A549 (cell line): ENCODE measurements at places on chromosomes 3 and 15.

DNA sequence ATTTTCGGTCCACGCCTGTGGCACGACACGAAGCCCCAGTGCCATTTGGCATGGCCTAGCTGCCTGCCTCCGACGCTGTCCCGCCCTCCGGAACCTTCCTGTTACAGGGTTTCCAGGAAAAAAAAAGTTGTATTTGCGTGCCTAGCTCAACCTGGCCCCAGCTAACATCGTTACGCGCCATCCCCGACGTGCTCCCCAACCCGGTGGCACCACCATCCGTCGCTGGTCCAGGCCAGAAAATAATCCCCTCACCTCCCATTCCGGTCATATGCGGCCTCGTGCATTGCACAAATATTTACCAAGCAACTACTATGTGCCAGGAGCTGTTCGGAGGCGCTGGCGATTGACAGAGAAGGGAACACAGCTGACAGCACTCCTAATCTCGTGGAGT lies 1.4 kb upstream of the CYP1A1 start:
- DNase-seq = no peak

- no peak for DNase-seq
Measured at GRCh38 chr3:178036451-178037144, 499.6 kb upstream of the KCNMB2 start.

GRCh38 chr3:32431481-32431880 lies 39.8 kb downstream of the CMTM7 start:
- DNase-seq = no peak

- no peak for DNase-seq
Measured at GRCh38 chr3:146903927-146904326, 298.8 kb upstream of the PLSCR5 start.

DNA sequence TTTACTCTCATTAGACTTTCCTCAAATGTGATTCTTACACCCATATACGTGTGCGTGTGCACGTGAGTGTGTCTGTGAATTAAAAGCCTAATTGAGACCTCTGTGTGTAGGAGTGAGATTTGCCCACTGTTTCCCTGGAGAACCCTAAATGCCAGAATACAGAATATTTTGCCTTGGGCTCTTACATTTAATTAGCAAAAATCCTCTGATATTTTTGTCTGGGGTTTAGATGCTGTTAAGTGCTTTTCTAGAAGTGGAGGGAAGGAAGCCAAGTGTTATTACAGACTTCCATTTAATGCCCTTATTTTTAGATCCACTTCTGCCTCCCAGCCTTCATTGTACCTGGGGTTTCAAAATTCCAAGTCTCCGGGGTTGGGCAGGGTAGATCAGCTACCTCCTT lies 17.8 kb downstream of the ZNF35 start:
- DNase-seq = no peak

GRCh38 chr3:186621894-186622650 lies 9.2 kb downstream of the AHSG start:
- DNase-seq = no peak

- no peak for DNase-seq
Measured at GRCh38 chr15:95131131-95131556, 899.8 kb downstream of the MCTP2 start.

- DNase-seq = peak; percentile 51
Measured at GRCh38 chr3:13419505-13420044, 547 bp downstream of the NUP210 start.

GRCh38 chr3:174957551-174958001 lies 98.4 kb downstream of the NAALADL2 start:
- no peak for DNase-seq

- DNase-seq = no peak
Measured at GRCh38 chr15:31214864-31215489, 111.7 kb upstream of the KLF13 start.

DNA sequence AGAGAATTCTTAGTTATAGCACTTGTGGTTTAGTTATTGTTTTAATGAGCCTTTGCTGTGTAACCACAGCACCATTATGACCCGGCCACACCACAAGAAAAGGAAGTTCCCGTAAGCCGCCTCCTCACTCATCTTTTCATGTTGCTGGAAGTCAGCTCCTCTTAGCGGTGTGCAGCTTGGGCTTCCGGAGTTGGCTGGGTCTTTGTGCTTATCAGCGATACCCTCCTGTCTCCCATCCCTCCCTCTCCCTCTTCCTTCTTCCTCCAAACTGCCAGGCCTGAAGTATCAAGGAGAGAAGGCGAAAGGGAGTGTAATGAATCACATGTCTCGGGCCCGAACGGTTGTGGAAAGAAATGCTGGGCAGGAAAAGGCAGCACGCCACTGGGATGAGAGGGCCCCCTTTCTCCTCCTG lies 353.5 kb downstream of the MCTP2 start:
- DNase-seq = no peak

DNA sequence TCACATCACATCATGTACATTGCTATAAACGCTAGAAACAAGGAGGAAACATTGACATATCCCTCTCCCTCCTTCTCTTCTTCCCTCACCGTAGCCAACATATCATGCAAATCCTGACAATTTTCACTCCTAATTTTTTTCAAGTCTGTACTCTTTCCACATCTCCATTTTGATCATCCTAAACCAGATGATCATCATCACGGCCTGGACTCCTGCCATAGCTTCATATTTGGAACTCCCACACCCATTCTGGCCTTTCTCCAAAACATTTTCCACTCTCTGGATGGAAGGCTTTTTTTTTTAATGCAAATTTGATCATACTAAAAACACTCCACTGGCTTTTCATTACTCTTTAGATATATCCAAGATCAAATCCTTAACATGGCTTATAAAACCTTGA lies 248.0 kb upstream of the CNTN3 start:
- no peak for DNase-seq

- peak; percentile 17 for DNase-seq
Measured at GRCh38 chr3:155572085-155572484, 172.8 kb downstream of the PLCH1 start.

DNA sequence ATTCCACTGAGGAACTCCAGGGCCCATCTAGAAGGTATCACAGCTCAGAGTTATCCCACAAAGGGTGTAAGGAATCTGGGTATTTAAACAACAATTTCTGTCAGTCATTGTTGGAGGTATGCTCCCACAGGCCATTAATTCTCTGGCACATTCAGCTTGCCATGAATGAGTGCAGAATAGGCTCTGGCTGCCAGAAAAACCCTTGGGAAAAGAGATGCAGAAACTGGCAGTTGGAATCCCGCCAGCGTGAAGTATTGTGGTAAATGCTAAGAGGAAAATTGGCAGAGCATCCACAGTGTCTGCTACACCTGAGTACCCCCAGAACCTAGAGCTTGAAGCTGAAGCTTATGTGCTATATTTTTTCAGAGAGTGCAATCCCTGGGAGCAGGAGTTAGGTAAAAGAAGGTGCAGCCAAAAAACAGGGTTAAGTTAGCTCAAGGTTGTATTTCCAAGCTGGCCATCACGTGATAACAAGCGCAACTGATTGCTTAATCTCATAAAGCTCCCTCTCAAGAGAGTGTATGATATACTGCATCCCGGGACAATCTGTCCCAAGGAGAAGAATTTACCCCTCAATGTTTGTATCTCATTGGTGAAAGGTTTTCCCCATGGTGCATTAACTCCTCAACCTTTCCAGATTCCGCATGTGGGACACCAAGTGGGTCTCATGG lies 94.2 kb upstream of the ACP3 start:
- no peak for DNase-seq

- no peak for DNase-seq
Measured at GRCh38 chr15:99250001-99250400, 620 bp upstream of the TTC23 start.

- DNase-seq = peak; percentile 35
Measured at GRCh38 chr15:85142312-85142711, 160.7 kb downstream of the PDE8A start.

DNA sequence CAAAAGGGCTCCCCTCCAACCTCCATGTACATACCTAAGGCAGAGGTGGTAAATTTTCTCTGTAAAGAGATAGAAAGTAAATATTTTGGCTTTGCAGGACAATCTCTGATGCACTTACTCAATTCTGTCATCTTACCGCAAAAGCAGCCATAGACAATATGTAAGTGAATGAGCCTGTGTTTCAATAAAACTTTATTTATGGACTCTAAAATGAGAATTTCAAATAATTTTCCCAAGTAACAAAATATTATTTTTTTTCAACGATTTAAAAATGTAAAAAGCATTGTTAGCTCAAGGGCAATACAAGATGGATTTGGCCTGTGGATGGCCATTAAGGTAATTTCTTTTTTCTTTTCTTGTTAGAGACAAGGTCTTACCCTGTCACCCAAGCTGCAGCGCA lies 44.7 kb downstream of the SHQ1 start:
- DNase-seq = no peak

DNA sequence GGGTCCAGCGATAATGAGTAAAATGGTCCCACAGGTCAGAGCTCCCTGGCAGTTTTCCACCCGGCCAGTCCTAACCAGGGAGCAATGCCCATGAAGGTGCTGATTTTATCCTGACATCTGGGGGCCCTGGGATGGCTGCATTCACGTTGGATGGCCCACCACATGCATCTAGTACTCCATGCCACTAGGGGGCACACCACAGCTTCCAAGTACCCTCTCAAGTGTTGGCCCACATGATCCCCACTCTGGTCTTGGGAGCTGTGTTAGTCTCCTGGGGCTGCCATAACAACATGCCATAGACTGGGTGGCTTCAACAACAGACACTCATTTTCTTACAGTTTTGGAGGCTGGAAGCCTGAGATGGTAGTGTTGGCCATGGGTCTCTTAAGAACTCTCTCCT lies 225.5 kb downstream of the SLCO3A1 start:
- DNase-seq = peak; percentile 66

DNA sequence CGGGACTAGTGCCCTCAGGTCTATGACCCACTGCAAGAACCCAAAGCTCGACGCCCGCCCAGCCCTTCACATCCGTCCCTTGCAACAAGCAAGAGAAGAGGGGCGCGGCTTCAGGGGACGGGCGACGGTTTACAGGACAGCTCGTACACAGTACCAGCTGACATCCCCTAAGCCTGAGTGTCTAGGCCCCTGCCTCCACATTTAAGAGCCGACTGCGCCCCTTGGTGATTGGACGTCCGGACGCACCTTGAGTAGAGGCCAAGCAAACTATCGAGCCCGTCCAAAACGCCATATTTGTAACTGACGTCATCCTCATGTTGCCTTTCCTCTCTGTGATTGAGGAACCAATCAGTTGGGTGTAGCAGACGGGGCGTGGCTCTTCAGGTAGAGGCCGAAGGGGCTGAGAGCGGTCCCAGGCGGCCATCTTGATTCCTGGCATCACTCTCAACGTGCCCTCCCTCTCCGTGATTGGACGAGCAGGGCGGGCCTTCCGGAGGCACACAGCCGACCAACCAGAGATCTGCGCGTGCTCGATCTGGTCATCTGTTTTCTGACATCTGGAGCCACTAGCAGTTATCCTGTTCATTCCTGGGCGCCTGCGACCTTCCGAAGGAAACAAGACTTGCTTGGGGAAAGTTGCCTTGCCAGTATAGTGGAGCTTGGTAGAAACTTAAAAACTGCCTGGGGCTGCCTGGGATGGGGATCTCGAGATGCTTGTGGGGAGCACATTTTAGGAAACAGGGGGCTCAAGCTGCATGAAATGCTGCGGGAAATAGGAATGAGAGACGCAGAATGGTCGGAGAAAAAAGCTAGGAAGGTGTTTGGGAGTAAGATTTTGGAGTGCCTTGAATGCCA lies 4.0 kb upstream of the RPL14 start:
- peak; percentile 96 for DNase-seq

- DNase-seq = no peak
Measured at GRCh38 chr3:104437891-104438290, 928.8 kb upstream of the ALCAM start.

DNA sequence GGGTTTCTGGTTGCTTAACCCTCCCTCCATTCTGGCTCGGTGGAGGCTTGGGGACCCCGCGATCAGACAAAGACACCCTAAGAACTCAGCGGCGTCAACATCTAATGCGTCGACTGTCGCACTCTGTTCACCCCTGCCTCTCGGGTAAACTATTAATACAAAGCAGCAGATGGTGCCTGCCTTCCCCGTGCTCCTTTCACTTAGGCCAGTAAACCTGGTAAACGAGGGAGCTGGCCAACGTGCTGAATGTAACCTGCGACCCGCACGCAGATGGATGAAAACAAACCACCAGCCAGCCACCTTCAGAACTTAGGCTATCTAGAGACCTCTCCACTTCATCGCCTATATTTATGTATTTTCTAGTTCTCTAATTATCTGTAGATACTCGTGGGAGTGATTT lies 848 bp upstream of the CADPS start:
- peak; percentile 1 for DNase-seq

DNA sequence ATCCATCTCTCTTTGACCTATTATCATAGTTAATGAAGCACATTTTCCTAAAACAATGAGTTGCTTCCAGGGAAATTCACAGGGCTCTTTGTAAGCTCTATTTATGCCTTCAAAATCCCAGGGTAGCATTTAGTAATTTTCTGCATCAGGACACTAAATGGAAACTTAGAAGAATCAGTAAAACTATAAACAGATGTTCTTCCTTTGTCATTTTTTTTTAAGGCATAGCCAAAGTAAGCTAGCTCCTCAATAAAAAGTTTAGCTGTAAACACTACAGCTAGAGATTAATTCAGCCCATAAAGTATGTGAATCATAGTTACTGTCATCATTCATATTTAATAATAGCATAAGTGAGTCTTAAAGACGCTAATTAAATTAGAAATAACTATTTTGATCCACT lies 79.3 kb downstream of the RPL22L1 start:
- DNase-seq = no peak

DNA sequence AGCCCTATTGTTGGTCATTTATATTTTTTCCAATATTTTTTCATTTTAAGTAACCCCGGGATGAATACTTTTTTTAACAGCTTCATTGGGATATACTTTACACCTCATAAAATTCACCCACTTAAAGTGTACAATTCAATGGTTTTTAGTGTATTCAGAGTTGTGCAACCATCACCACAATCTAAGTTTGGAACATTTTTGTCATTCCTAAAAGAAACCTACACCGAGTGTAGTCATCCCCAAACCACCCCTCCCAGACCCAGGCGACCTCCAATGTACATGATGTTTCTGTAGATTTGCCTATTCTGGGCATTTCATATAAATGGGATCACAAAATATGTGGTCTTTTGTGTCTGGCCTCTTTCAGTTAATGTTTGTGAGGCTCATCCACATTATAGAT lies 118.3 kb upstream of the FRMD4B start:
- DNase-seq = no peak

GRCh38 chr3:18409266-18409665 lies 15.9 kb downstream of the SATB1 start:
- no peak for DNase-seq

GRCh38 chr3:180253283-180253682 lies 216.5 kb upstream of the PEX5L start:
- DNase-seq = no peak

GRCh38 chr3:74314696-74315095 lies 299.8 kb downstream of the CNTN3 start:
- DNase-seq = no peak

- DNase-seq = no peak
Measured at GRCh38 chr3:104887619-104888018, 479.1 kb upstream of the ALCAM start.

DNA sequence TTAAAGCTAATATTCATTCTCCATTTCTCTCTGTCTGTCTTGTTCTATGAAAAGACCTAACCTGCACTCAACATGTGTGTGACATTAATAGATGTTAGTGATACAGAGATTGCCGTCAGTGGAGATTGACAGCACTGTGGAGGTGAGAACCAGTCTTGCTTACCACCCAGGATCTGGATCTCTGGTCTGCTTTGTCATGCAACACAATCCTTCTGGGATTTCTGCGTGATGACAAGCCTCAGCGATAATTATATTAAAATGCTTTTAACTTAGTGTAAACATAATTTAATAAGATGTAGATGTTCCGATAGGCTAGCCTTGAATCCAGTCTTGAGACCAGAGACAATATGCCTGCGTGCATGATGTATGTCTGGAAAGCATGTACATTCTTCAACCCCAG lies 262.0 kb upstream of the ZNF717 start:
- DNase-seq = no peak
